ENCODE measurements at places on chromosomes 3 and 15. TPM values are rescaled to one million over a fixed set of nuclear protein-coding genes. Genes with fewer than 3 reads are reported as not detected.

NAALADL2 gene
- 1.6 TPM for total RNA-seq

KCNAB1 gene
- total RNA-seq: 0.10 TPM

- DNase-seq: no peak
These were observed at the start of gene COL6A6 for GRCh38 chr3:130516645-130517512. TSS of gene COL6A6 (plus strand) at chr3:130517177. CDS start at chr3:130560365, 43,188 bp downstream.

GRCh38 chr3:193530231-193531165, 24.2 kb downstream of the ATP13A4 start:
- no peak for DNase-seq

GRCh38 chr15:69606144-69606543, 153.5 kb downstream of the RPLP1 start:
- no peak for DNase-seq

- no peak for DNase-seq
These were observed 6.9 kb downstream of the MITF start for GRCh38 chr3:69746119-69746518.

GRCh38 chr3:64806668-64807605, 119.1 kb upstream of the ADAMTS9 start:
- DNase-seq: no peak

DNA sequence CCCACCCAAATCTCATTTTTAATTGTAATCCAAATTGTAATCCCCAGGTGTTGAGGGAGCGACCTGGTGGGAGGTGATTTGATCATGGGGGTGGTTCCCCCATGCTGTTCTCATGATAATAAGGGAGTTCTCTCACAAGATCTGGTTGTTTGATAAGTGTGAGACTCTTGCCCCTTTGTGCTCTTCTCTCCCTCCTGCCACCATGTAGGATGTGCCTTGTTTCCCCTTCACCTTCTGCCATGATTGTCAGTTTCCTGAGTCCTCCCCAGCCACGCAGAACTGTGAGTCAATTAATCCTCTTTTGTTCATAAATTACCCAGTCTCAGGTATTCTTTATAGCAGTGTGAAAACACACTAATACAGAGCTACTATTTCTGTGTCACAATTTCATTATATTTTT, 88.7 kb downstream of the NCEH1 start:
- no peak for DNase-seq

All from H4 (cell line).